Femur (tissue), 1 donor: ENCODE measurements at places on chromosomes 13 and 19.

DNA sequence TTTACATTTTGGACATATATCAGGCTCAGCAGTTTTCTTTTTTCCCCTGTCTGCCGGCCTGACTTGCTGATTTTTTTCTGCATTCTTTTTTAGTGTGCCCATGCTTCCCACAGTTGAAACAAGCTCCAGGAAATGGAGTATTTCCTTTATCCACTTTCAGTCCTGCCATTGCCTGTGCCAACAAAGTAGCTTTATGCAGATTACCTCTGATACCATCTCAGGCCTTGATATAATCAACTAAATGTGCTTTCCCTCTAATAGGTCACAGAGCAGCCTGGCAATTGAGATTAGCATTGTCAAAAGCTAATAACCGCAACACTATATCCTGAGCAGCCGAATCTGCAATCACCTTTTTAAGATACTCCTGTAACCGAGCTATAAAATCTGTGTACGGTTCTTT, 9.2 kb downstream of the MRPS12 start:
- DNase-seq, result no peak

- peak; percentile 45 for DNase-seq
Observed at GRCh38 chr13:29597706-29598105, 2.2 kb upstream of the SLC7A1 start.

GRCh38 chr13:31898378-31899071, 133.0 kb upstream of the FRY start:
- DNase-seq, result no peak

DNA sequence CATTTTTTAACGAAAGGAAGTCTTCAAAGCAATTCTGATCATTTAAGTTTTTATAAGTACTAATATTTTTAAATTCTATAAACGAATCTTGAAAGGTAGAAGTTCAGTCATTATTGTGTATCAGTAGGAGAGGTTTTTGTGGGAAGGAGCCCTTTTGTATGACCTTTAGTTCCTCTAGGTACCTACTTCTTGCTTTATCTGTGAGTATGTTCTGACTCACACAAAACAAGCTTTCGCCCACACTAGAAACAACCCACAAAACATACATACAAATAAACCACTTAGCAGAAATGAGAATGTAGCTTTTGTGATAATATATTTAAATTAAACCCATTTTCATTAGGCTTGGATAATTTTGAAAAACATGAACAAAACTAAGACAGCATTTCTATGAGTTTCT, 27.8 kb downstream of the ERCC5 start:
- DNase-seq, result no peak

DNA sequence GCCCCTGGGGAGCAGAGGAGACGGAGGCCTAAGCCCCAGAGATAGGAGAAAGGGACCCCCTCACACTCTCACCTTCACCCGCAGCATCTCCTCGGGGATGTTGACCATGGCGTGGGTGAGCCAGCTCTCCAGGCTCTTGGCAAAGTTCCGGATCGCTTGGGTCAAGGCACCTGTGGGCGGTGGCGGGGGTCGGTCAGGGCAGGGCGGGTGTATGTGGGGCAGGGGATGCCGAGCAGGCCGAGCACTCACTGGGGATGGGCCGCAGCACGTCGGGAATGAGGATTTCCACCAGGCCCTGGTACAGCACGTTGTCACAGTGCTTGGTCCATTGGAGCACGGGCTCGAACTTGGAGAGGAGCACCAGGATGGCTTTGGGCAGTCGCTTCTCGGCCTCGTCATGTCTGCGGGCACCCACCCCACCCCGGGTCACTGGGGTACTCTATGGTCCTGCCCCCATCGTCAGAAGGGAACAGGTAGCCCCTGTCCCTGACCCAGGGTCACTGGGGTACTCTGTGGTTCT, 13.1 kb downstream of the DCAF15 start:
- no peak for DNase-seq

- DNase-seq, result no peak
Observed at GRCh38 chr19:9847087-9847671, 12.1 kb downstream of the PIN1 start.

DNA sequence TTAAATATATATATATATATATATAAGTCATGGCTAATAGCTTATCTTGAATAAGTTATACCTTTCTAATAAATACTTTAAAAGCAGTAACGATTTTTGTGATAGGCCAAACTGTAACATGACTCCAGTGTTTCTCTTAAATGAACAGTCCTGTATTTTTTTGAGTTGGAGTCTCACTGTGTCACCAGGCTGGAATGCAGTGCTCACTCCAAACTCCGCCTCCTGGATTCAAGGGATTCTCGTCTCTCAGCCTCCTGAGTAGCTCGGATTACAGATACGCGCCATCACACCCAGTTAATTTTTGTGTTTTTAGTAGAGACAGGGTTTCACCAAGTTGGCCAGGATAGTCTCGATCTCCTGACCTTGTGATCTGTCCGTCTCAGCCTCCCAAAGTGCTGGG, 814.2 kb upstream of the SLITRK5 start:
- no peak for DNase-seq

DNA sequence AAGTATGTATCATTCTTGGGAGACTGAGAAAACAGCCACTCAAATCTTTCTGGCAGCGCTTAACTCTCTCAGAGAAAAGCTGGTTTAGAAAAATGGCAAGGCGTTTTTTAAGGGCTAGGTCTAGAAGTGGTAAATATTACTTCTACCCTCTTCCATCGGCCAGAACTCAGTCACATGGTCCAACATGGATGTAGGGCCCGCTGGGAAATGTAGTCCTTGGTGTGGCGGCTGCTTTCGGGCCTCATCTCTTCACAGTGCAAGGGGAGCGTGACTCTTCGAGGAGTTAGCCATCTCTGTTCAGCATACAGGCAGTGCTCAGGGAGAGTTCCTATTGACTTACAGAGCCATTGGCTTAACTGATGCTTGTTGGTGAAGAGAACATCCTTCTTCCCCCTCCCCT, 6.3 kb downstream of the VSTM2B start:
- DNase-seq, result no peak

DNA sequence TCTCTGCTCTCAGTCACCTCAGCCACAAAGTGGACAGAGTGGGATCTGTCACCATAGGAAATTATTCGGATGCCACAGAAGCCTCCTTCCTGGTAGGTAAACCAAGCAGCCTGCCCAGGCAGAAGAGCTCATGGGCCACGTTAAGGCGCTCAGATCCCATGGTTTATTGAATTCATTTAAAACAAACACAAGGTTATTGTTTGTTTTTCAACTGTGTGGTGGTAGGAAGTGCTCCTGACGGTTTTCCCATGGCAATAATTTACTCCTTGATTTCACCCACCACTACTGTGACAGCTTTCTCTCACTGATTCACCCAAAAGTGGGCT, 14.4 kb downstream of the BCAM start:
- DNase-seq, result no peak

DNA sequence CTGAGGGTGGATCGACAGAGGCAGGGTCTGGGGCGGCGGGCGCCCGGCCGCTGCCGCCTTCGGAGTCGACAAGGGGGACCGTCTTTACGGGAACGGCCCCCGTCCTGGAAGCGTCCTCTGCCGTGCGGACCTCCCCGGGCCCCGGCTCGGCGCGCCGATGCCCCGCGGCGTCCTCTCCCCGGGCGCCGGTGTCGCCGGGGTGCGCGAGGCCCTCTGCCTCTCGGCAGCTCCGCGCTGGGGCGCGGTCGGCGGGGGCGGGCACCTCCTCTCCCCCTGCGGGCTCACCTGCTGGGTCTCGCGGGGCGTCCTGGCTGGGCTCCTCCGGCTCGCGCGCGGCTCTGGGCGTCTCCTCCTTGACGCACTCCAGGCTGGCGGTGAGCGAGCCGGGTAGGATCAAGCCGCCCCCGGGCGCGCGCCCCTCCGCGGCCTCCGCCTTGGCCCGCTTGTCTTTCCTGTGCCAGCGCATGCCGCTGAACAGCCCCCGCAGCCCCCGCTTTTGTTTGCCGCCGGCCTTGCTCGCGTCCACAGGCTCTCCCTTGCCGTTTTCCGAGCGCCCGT, 1.5 kb downstream of the AMER2 start:
- DNase-seq, result peak; percentile 36

GRCh38 chr13:21086929-21087328, 25.5 kb upstream of the LATS2 start:
- DNase-seq, result no peak

DNA sequence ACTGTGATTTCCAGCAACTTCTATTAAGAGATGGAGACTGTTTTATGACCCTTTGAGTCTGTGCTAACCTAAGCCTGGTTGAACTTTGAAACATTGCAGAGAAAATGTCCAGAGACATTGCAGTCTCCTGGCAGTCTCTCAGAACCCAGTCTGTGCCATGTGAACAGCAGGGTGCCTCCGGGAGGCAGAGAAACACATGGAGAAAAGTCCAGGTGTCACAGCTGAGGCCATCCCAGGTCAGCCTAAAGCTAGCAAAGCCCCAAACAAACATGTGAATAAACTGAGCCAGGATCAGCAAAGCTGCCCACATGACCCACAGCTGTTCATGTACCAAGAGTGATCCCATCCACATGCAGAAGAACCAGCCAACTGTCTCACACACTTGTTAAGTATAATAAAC, 7.8 kb downstream of the CYP4F11 start:
- no peak for DNase-seq

GRCh38 chr19:53019684-53020083, 6.0 kb downstream of the ERVV-1 start:
- no peak for DNase-seq

DNA sequence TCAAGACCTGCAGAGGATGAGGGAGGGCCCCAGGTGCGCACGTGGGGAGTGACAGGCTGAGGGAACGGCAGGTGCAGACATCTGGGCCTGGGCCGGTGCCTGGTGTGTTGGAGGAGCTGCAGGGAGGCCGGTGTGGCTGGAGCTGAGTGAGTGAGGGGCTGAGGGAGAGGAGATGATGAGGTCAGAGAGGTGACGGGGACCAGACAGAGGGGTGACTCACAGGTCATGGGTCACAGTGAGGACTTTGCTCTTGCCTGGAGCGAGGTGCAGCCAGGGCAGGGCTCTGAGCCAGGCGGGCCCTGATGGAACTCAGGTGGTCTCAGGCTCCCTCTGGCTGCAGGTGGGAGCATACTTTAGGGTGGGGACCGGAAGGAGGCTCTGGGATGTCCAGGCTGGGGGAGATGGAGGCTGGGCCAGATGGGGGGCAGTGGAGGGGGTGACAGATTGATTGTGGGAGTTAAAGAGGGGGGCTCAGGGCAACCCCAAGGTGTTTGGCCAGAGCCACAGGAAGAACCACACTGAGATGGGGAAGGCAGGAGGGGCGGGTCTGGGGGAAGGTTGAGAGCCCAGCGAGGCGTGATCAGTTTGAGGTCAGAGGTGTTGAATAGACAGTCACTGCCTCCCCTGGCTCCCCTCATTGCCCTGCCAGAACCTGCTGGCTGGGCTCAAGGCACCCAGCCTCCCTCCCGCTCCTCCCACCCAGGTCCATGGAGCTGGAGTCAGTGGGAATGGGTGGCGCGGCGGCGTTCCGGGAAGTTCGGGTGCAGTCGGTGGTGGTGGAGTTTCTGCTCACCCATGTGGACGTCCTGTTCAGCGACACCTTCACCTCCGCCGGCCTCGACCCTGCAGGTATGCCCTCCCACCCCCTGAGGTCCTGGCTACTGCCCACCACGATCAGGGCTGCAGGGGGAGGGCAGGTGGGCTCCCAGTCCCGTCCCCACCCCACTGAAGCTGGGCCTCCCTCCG, 8.4 kb downstream of the ARHGAP33 start:
- DNase-seq, result peak; percentile 15

DNA sequence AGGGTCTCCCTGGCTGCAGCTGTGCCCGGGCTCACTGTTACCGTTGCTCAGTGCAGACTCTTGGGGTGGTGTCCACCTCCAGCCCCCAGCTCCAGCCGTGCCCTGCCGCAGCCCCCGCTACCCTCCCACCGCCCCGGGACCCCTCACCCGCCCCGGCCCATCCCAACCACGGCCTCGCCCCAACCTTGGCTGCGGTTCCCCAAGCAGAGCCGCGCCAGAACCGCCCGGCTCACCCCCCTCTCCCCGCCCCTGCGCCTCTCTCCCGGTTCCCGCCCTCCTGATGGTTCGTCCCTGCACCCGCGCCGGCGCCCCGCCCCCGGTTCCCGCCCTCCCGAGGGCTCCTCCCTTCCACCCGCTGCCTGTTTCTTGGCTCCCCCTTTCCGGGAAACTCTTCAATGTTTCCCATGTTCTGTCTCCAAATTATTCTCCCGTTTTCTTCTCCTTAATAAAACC, 40.3 kb downstream of the ANKRD10 start:
- DNase-seq, result peak; percentile 92

DNA sequence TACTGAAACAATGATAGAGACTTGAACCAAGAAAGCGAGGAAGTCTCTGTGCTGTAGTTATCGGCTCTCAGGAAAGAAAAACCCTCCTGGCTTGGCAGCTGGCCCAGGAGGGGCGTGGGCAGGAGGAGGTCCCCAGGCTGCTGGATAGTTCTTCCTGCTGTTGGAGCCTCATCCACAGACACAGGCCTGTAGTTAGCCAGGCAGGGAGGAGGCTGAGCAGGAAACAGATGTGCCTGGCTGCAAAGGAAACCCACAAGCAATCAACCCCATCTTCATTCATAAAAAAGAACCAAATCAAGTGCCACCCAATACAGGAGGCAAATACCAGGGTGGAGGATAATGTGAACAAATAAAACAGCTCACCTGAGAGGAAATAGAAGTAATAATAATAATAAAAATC, 86.2 kb downstream of the IRS2 start:
- DNase-seq, result peak; percentile 90

DNA sequence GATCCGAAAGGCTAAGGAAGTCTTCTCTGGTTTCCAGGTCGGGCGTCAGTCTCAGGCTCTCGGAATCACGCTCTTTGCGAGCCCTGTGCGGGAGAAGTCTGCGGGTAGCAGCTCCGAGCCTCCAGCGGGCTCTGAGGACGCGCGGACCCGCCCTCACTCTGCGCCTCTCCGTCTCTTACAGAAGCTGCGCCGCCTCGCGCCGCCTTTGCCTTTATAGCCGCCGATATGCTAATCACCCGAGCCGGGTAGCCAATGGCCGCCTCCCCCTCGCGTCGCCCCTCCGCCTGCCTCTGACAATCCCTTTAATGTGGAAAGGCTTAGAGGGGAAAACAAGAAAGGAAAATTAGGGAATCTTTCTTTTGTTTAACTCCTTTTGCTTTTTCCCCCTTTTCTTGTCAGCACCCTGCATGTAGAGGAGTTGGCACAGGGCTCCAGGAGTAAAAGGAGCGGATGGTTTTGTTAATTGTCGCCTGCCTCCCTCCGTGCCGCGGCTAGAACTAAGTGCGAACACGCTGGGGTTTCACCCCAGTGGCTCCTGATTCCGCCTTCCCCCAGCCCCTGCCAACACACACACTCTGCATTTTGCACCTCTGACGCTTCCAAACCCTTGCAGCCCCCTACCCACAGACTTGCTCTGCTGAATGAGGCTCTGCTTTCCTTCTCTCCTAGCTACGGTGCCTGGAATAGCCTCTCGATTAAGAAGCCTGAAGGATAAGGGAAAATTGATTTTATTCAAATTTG, at the start of gene PCDH8:
PCDH8 (minus strand) TSS at position 186 of the 741 bp plus-strand sequence. CDS start 204 bp downstream, outside the sequence.
- peak; percentile 60 for DNase-seq

DNA sequence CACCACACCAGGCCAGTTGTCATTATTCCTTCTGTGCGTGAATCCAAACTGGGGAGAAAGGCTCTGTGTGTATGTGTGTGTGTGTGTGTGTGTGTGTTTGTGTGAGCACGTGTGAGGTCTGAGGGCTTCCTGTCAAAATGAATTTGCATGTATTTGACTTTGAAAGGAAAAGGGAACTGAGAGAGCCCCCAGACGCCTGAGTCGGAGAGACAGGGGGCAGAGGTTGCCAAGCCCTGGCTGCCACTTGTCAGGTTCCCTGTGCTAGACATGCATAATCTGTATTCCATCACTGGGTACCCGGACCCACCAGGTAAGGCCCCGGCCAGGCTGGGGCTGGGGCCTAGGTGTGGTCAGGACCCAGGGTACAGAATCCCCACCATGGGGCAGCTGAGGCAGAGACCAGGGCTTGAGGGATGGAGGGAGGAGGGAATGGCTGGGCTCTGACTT, at the start of gene CLEC17A:
CLEC17A (plus strand) TSS at position 191 of the 447 bp plus-strand sequence; CDS start at position 268, 77 bp downstream.
- DNase-seq, result no peak
